ENCODE measurements at places on chromosomes 13 and 19.

DNA sequence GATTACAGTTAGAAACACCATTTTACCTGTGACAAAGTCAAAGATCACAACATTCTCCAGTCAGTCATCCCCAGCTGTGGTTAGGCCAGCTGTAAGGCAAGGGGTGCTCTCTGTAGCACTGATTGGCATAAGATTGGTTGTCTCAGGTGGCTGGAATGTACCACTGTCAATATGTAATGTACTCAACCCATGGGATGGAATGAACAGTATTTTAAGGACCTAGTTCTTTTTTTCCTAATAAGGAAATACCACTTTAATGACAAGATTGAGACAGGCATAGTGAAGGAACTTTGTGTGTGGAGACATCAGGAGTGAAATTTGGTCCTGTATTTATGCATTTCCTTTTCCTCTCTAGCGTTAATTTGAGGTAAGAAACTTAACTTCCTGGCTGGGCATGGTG lies 310.7 kb downstream of the ITGBL1 start:
- no peak for DNase-seq

- DNase-seq: no peak
Measured at GRCh38 chr13:48950501-48950875, 25.2 kb upstream of the FNDC3A start.

- DNase-seq: no peak
Measured at GRCh38 chr13:72229067-72229466, 362.1 kb upstream of the DACH1 start.

DNA sequence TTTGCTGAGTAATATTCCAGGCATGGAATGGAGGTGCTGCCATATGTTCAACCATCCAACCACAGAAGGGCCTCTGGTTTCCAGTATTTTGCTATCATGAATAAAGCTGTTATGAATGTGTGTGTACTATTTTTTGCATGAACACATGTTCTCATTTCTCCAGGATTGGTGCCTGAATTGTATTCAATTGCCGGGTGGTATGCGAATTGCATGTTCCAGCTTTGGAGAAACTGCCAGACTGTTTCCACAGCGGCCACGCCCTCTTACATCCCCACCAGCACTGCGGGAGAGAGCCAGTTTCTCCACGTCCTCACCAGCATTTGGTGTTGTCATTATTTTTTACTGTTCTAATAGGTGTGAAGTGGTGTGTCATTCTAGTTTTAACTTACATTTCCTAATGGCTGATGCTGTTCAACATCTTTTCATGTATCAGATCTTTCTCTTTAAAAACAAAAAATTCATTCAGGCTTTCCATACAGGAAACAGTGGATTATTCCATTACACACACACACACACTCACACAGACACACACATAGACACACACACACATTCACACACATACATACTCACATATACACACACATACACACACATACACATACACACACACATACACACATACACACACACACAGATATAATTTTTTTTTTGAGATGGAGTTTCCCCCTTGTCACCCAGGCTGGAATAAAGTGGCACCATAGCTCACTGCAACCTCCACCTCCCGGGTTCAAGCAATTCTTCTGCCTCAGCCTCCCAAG lies 154.1 kb downstream of the PTPRS start:
- no peak for DNase-seq

- no peak for DNase-seq
Measured at GRCh38 chr13:24134231-24134630, 26.3 kb upstream of the SPATA13 start.

DNA sequence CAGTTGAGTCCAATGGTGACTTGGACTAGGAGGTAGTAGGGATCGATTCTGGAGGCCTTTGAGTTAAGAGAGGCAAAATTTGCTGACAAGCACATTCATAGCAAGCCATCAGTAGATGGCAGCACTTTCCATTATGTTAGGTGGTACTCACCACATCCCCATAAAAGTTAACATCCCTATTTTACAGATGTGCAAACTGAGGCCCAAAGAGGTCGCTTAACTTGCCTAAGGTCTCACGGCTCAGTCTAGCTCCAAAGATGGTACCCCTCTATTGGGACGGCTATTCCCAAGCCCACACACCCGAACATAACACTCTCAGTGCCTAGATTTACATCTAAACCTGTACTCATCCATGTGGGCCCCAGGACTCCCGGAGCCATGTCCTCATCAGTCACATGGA lies 21.5 kb upstream of the FOSB start:
- no peak for DNase-seq

GRCh38 chr13:31310786-31311185 lies 111.0 kb downstream of the B3GLCT start:
- DNase-seq: no peak

- peak; percentile 63 for DNase-seq
Measured at GRCh38 chr19:7705387-7706187, 3.7 kb upstream of the FCER2 start.

GRCh38 chr13:94344126-94344818 lies 135.2 kb downstream of the DCT start:
- DNase-seq: no peak

GRCh38 chr19:35226748-35227147 lies 1.8 kb downstream of the FAM187B start:
- DNase-seq: no peak

DNA sequence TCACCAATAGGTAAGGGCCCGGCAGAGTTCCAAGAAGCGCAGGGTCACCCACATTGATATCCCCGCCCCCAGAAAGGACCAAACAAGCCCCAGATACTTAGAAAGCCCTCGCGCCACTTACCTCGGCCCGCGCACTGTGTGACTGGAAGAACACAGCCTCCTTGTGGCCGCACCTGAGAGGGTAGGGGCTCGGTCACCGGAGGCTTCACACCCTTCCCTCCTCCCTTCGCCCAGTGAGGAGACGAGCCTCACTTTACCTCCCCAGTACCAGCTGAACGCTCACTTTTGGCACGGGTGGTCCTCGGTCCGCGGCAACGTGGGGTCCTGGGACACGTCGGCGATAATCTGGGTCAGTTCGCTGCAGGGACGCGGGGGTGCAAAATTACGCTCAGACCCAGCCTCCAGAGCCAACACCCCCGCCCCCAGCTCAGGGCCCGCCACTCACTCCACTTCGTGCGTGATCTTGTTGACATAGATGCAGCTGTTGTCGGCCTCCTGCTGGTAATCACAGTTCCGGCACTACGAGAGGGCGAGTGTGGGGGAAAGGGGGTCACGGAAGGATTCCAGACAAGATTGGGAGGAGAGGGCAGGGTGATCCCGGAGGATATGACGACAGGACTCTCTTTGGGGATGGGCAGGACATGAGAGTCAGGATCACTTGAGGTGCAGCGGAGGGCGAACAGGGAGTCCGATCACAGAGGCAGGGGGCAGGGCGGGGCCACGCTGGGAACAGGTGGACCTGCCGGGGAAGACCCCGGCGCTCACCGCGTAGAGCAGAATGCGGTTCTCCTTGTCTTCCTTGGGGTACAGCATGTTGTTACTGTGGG lies 568 bp downstream of the POLR2I start:
- no peak for DNase-seq

DNA sequence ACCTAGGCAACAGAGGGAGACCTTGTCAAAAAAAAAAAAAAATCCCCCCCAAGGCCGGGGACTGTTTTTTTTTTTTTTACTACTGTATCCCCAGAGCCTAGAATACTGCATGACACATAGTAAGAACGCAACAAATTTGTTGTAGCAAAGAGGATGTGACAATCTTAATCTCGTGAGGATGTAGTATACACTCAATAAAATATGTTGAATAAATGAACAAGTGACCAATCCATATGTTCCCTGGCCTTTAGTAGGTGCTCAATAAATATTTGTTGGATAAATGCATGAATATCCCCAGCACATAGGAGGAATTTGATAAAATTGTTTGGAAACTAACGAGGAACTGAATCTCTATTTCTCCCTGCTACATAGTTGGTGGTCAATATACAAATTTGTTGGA lies 75.7 kb downstream of the MAP4K1 start:
- no peak for DNase-seq

DNA sequence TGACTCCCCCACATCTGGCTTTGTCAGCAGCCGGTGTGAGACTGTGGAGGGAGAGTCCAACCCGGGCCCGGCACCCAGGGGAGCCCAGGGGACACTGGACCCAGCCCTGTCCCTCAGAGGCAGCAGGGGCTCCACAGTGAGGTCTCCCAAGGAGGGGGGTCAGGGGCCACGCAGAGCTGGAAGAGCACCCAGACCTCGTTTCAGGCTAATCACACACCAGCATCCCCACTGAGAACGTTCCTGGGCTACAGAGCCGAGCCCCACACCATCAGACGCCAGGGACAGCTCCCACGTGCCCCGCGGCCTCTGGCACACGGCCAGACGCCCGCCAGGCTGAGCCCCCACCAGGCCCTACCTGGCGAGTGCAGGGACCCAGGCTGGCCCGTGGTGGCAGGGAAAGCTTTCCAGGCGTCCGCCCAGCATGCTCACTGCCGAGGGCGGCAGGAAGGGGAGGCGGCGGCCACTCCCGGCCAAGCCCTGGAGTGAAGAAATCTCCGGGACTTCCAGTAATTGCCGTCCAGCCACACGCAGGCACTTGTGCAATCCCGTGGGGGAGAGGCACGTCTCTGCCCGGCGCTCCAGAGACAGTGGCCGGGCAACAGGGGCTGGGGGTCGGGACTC lies 19.2 kb downstream of the SBNO2 start:
- DNase-seq: no peak

DNA sequence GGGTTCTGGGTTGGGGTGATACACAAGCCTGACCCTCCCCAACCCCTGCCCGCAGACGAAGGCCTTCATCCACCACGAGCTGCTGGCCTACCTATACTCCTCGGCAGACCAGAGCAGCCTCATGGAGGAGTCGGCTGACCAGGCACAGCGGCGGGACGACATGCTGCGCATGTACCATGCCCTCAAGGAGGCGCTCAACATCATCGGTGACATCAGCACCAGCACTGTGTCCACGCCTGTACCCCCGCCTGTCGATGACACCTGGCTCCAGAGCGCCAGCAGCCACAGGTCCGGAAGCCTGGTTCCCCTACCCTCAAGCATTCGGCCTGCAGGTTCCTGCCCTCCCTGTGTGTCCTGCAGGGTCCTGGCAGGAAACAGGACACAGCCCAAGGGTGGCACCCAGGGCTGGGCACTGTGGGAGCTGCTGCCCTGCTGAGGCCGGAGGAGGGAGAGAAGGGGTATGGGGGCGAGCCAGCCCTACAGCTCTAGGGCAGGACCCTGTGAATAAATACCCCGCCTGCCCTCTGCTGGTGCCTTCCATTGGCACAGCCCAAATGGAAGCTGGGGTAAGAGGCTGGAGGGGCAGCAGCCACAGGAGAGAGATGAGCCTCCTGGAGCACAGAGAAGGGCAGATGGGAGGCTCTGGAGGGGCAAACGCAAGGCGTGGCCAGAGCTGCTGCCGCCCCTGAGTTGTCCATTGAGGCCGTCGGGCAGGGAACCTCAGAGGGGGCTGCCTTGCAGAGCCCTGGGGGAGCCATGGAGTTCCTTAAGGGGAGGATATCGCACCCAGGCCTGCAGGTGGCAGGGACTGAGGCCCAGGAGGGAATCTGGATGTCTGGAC lies 6.8 kb downstream of the TMED1 start:
- no peak for DNase-seq

DNA sequence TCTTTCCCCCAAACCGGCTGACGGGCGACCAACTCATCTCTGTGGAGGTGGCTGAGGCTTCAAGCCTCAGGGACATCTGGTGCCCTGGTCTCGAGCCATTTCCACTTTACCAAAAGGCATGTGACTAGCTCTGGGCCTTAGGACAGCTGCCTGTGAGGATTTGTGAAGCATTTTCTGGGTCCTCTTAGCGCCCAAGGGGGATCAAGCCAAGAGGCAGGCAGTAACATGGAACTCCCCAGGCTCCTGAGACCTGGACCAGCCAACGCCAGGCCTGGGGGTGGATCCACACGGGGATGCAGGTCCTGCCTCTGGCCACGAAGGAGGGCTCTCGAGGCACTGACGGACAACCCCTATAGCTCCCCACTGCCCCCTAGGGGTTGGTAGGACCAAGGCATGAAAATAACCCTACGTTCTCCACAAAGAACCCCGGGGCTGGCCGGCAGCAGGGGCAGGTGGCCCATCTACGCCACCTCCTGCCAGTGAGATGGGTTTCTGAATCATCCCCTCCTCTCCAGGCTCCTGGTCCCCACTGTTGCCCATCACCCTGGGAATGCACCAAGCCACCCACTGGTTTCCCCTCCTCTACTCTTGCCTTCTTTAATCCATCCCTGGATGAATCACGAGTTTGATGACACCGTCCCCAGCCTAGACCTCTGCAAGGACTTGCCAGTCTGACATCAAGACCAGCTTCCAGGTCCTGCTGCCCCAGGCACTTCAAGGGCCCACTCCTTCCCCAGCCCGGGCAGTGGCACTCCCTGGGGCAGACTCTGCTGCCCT lies 7.0 kb upstream of the MYDGF start:
- peak; percentile 12 for DNase-seq

- DNase-seq: peak; percentile 45
Measured at GRCh38 chr19:21483589-21484170, 21.7 kb upstream of the ZNF429 start.

GRCh38 chr19:49555600-49556411 lies 24.6 kb downstream of the NOSIP start:
- DNase-seq: peak; percentile 87

- DNase-seq: no peak
Measured at GRCh38 chr13:30832845-30833332, 73.2 kb upstream of the MEDAG start.

DNA sequence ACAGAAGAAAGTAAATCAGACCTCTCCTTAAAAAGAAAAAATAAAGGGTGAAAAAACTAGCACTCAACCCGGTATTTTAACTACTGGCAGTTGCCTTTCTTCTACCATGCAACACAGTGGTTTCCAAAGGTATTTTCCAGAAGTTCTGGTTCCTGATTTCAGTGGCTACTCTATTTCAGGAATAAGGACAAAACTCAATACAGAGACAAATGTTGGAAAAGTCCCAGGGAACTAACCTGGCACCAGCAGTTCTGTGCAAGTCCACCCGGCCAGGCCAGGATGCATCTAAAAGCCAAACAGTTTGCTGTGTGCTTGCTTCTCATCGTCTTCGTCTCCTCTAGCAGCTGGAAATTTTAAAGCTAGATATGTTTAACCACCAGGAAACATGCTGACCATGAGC lies 52.5 kb downstream of the FOXO1 start:
- DNase-seq: no peak

GRCh38 chr13:90628471-90628870 lies 719.0 kb upstream of the MIR17HG start:
- DNase-seq: no peak

DNA sequence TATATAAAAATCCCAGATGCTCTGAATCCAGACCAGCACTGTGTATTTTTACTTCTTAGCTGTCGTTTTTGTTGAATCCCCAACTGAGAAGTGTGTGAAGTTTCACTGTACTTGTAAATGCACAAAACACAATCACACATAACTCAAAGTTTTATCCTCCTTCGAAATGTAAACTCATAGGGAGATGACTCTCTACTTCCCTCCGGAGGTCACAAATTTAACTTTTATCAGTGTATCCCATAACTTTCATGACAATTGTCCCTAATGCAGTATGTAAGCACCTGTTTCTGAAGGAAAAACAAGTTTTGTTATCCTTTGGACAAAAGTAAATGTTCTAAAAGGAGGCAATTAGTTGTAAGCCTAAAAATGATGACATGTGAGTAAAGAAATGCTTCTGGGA lies 665.0 kb upstream of the SLITRK6 start:
- no peak for DNase-seq

Measured in activated CD4-positive, alpha-beta T cell treated with anti-CD3 and anti-CD28 coated beads, Interleukin-2, amount 50 U/mL, for 1 hour (primary cell).